ENCODE measurements at places on chromosomes 2 and 18. TPM values are rescaled to one million over a fixed set of nuclear protein-coding genes. Genes with fewer than 3 reads are reported as not detected.
A peak's percentile ranks its signal among the peaks of the same experiment; 100 is the strongest.

The FAP gene
- not detected for total RNA-seq

The NEB gene
- total RNA-seq, result 0.10 TPM

DNA sequence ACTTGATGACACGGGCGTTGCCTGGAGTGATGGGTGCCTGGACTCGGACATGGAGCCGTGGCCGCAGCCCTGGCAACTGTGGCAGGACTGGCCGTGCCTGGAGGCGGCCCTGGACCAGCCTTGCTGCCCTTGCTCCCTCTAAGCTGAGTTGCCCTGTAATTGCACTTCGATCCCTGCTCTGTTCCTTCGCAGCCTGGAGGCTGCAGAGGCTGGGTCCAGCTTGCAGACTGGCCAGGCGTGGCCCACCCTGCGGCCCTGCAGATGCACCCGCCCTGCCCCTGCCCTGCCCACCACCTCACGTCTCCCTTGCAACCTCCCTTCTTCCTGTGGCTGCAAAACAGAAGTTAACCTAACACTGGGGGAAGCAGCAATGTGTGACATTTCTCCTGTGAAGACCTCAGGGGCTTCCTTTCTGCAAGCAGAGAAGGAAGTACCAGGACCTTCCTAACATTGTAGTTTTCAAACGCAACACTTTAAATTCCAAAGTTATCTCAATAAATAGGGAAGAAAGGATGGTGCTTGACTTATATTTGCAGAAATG, 174.6 kb upstream of the TPO start:
- no peak for DNase-seq

- peak; percentile 100 for DNase-seq
Measured at GRCh38 chr2:113240915-113241911, 37.5 kb downstream of the PAX8 start.

DNA sequence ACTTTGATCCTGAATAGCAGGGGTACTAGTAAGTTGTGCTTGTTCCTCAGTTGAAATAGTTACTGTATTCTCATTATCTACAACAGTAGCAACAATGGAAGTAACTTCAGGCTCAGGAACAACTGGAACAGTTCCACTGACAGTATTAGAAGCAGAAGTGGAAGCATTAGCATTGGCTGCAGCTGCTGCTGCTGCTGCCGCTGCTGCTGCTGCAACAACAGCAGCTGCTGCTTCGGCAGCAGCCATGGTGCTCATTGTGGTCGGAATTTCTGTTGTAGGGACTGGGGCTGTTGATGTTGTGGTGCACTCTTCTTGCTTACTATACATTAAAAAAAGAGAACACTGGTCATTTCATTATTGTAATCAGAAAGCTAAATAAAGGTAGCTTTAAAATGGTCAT, 40.8 kb downstream of the PRPF40A start:
- DNase-seq, result no peak

DNA sequence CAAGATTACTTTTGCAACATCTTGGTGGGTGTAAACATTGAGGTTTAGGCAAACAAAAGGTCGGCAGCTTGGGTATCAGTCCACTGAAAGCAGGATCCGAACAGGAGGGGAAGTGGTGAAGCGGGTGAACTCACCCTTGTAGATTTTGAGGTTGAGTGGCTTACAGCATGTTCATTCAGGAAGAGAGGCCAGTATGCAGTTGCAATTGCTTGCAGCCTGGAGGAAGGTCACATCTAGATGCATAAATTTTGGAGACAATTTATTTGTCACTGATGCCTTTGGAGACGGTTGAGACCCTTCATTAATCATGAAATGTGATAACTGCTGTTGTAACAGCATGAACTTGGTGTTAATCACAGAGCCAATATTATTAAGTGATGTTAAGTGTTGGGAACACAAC, 131.1 kb downstream of the LTBP1 start:
- no peak for DNase-seq

DNA sequence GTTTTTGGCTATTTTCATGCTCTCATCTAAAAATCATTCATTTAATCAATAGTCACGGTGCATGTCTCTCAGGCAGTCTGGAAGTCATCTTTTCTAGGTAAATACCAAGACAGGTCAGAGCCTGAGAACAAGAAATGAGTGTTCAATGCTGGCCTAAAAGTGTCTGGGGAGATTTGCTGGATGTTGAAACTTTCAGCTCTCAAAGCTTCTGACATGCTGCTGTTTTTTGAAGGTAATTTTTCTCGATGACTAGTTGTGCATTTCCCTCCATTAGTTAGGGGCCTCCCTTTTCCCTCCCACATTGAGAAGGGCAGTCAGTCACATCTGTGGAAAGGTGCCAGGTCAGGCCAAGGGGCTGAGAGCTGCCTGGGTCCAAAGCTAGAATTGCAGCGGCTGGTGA, 115.6 kb downstream of the LPIN1 start:
- no peak for DNase-seq

- no peak for DNase-seq
Measured at GRCh38 chr18:72013427-72013850, 530.7 kb downstream of the CBLN2 start.

All from Panc1 (cell line).